ENCODE measurements at places on chromosomes 3 and 15.

DNA sequence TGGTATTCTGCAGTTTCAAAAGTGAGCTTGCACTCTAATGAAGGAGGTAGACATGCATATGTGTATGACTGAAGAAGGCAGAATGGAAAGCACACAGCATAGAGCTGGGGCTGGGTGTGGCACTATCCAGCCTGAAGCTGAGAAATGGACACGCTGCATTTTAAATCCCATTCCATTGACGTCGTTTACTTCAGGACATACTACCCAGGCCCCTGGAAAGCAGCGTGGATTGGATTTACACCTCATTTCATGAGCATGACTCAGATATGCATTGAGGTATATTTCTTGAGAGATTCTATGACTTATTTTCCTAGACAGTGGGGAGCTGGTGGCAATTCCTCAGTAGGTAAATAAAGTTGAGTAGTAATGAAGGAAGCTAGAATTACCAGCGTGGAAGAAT is 101.4 kb downstream of the ABI3BP start:
- DNase-seq = no peak

- DNase-seq = no peak
These were observed 109.2 kb upstream of the NANOGP8 start for GRCh38 chr15:35194296-35194695.

GRCh38 chr3:30583973-30584372 is 22.4 kb upstream of the TGFBR2 start:
- DNase-seq = peak; percentile 56

- no peak for DNase-seq
These were observed 1030.2 kb downstream of the MCTP2 start for GRCh38 chr15:95261546-95261945.

GRCh38 chr15:72315706-72316370 is 4.1 kb downstream of the CELF6 start:
- DNase-seq = no peak

DNA sequence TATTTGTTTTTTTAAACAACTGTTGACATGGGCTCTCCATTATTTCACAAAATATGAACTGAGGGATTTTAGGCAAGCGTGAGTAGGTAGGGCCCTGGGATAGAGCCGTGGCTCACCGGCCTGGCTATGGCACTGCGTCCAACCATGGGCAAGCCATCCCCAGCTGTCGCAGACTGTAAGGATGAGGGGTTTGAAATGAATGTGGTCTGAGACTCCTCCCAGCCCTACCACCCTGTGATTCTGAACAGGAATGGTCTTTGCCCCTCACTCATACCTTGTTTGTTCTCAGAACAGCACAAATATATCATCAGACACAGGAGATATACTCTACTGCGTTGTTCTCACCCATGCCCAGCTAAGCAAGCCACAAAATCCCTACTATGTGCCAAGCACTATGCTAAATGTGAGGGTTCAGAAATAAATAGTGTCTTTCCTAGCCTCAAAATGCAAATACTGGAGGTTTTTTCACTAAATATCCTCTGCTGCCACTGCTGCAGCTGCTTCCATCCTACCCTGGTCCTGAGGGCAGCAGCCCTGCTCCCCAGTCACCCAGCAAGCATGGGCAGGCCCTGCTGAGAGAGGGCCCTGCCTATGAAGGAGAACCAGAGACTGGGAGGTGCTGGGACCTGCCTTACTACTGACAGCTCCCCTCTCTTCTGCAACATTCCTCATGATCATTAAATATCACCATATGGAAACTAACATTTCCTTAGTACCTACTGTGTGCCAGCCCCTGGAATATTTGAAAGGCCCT is 102.8 kb downstream of the XXYLT1 start:
- no peak for DNase-seq

DNA sequence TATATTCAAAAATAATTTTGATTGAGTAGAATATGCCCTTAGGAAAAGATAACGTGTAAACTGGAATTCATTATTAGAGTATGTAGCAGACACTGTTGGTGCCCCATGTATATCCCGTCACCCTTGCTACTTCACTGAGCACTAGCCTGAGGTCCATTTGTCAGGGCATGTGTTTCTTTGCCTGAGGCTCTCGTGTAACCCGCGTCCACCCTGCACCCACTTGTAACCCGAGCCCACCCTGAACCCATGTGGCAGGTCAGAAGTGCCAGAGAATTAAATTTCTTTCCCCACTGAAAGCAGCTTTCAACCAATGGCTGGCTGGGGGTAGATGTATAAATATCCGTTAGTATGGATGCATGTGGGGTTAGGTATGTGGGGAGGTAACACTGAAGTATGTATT is 474.2 kb upstream of the ZNF385D start:
- DNase-seq = no peak

DNA sequence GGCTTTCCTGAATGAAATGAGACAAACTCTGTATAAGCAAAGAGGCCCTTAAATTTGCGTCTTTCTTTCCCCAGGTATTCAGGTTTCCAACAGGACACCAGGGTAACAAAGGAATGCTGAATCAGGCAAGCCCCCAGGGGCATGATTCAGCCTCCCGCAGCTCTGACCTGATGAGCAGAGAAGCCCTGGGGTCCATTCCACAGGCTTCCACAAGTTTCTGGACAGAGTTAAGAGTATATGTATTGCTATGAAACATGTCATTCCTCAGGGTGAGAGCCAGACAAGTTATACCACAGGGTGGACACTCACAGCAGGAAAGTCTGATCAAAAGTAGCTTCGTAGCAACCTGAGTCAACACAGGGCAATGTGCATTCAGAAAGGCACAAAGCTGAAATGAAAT is 68.1 kb upstream of the CTNNB1 start:
- DNase-seq = no peak

DNA sequence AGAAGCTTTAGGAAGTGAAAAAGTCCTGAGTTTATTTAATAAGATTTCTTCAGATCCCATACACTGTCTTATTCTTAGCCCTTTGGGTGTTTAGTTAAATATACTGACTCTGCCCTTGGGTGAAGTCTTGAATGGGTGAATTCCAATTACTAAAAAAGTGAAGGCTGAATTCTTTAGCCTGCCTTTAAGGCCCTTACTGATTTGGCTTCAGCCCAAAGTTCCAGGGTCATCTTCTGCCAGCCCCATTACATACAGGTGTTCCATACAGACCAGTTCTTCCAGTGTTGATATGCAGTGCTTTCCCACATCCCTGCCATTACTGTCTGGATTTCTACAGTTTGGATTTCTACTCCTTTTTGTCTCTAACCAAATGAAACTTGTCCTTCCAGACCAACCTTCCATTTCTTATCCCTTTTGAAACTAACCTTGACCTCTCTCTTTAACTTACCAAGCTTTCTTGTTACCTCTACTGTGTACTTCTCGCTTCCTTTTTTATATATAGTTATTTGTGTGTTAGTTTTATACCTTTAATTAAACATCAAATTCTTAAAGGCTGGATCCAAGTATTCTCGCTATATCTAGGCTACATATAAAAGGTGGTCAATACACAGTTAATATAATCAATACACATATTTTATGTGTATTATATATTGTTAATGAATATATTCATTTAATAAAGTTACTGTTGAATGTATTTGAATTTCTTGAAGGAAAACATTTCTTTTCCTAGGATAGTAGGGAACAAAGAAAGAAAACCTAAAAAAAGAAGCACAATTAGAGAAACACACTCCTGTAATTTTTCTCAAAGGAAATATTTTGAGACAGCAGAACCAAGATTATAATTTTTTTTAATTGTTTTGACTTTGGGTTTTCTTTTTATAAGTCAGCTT is 15.0 kb downstream of the MBNL1 start:
- peak; percentile 76 for DNase-seq

- no peak for DNase-seq
These were observed 24.0 kb upstream of the SRP14 start for GRCh38 chr15:40062816-40063562.

DNA sequence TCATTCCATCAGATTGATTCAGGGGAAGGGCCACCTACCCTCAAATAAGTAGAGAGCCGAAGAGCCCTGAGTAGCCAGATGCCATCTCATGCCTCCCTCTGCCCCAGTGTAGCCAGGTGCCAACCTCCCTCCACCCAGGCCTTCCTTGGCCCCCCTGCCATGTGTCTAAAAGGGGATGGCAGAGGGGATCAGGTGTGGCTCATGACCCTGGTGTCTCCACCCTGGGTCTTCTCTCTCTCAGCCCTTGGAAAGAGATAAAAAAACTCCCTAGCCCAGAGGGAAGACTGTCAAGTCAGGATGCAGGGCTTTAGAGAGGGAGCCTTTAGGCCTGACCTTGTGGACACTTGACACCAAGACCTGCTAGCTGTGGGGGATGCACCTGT is 5.2 kb downstream of the GRM2 start:
- DNase-seq = no peak

GRCh38 chr15:53437985-53438841 is 321.2 kb downstream of the WDR72 start:
- no peak for DNase-seq

DNA sequence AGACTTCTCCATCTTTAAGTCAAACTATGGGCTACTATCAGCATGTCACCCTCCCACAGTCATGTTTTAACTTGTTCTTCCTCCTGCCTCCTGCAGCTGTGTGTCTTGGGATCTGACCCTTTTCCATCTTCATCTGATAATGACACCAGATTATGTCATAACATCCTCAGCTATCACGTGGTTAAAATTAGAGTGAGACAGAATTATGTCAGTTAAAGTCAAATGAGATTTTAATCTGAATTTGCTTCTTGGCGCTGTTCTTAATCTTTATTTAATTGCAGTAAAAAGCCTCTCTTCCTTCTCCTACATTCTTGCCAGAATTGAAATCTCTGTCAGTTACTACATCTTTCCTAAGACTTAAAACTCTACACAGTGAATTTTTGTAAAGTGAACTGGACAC is 107.2 kb downstream of the ARPP21 start:
- no peak for DNase-seq

GRCh38 chr3:9071936-9072666 is 108.8 kb upstream of the RAD18 start:
- DNase-seq = no peak

GRCh38 chr3:184078851-184079250 is 18.0 kb upstream of the HTR3E start:
- DNase-seq = no peak

DNA sequence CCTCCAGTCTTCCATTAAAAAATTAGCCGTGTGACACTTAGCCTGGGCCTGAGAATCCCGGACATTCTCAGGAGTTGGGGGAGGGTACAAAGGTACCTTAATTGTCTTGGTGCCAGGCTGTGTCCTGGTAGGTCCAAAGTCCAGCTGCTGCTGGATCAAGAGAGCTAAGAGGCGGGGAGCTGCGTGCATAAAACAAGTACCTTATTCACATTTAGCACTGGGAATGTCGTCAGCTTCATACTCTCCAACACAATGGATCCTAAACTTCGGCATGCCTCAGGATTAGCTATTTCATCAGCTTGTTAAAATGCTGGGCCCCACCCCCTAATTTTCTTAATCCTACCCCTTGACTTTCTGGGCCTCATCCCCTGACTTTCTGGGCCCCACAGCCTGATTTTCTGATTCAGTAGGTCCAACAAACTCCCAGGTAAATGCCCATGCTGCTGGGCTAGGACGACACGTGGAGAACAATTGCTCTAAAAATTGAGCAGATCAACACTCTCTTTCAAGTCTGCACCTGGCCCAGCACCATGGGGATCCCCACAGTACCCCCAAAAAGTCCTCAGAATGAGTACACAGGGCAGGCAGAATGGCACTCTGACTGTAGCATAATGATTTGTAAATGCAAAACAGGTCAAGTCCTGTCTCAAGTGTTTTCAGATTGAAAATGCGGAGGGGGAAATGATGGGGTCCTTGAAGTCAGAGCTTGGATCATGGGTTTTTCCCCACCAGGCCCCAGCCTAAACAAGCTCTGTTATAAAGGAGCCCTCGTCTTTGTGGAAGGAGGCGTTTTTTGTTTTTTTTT is 5.6 kb upstream of the AEN start:
- peak; percentile 92 for DNase-seq

DNA sequence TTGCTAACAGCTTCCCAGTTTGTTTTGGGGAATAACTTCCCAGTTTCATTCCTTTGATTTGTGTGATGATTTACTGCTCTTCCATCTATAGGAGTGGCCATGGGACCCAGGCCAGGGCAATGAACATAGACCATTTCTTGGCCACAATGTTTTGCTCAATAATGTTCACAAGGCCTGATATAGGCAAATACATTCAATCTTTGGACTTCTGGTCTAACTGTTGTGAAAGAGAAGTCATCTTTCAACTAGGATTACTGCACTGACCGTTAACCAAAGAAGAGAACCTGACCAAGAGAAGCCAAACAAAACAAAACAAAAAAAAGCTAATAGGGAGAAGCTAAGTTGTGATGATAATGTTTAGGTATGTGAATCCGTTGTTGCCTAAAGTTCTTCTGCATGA is 221.8 kb upstream of the SUCLG2 start:
- no peak for DNase-seq

- DNase-seq = peak; percentile 83
These were observed 28.1 kb upstream of the CORO2B start for GRCh38 chr15:68550498-68551295.

- DNase-seq = no peak
These were observed 2.8 kb downstream of the MAGI1 start for GRCh38 chr3:66035763-66036477.

DNA sequence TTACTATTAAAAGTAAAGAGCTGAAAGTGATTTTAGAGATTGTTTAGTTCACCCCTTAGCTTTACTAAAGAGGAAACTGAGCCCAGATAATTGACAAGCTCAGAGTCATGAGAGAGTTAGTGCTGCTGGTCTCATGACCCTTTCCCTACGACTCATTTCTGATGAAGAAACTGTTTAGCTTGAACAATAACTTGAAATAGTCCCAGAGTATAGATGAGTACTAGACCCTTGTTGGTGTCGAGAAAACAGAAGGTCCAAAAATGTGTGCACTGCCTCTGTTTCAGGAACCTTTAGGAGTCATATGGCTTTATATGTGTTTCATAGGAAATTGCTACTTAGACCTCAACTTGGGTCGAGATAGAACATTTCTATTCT is 58.2 kb downstream of the IL16 start:
- DNase-seq = no peak

- no peak for DNase-seq
These were observed 173.3 kb downstream of the SEMA6D start for GRCh38 chr15:47890397-47891150.

DNA sequence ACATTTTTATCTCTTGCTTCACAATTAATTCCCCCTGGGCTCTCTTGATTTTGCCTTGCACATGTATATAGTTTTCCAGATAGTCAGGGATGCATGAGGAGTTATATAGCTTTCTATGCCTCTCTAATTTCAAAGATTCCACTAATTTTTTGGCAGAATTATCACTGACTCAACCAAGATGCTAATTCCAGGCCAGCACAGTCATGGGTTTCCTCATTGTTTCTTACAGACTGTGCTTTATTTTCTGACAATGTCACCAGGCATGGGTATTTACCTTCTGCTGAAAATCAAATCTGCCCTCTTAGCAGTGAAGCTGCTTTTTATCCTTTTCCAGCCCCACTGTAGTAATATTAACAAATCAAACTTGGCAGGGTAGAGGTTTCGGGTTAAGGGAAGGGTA is 1520.6 kb upstream of the CADM2 start:
- DNase-seq = no peak

DNA sequence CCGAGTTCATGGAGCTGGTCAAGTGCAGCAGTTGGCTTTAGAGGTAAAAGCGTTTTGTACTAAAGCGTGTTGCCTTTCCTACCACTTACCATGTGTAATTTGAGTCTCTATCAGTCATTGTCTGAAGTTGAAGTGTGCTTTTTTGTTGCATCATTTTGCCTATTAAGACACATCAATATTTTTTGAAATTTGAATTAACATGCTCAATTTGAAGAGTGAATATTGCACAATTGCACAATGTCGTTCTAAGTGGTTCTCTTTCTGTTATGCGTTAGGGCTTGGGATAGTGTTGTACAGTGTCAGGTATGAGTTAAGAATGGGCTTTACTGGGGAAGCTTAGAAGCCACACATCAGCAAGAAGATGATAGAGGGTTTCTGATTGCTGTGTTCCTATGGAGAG is 84.0 kb upstream of the ACKR4 start:
- DNase-seq = no peak

- no peak for DNase-seq
These were observed 70.6 kb downstream of the SEMA6D start for GRCh38 chr15:47787875-47788274.

Measured in HT-29 (cell line).